ENCODE measurements at places on chromosomes 5 and 9.

- DNase-seq = no peak
Measured at GRCh38 chr9:138069731-138070456, 192.3 kb downstream of the CACNA1B start.

GRCh38 chr5:161261668-161262323, 284.7 kb downstream of the GABRB2 start:
- no peak for DNase-seq

DNA sequence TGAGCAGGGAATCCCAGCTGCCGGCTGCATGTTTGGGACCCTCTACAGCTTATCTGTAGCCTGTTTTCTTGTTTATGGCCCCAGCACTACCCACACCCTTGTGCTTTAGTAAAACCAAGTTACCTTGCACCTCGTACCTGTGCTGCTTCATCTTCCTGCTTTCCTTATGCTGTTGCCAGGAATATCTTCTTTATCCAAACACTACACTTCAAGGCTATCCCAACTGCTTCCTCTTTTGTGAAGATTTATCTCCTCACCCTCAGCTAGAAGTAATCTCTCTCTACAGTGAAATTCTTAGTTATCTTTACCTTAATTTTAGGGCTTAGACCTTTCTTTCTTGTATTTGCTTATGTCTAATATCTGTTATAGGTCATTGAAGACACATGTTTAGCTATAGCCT, 171.1 kb downstream of the KDM4C start:
- no peak for DNase-seq

- DNase-seq = no peak
Measured at GRCh38 chr9:14147738-14148137, 166.2 kb downstream of the NFIB start.

GRCh38 chr5:39093352-39093751, 19.2 kb upstream of the RICTOR start:
- no peak for DNase-seq

- no peak for DNase-seq
Measured at GRCh38 chr5:40547994-40548575, 131.6 kb upstream of the PTGER4 start.

- DNase-seq = no peak
Measured at GRCh38 chr9:95724253-95724991, 151.1 kb upstream of the ERCC6L2 start.

GRCh38 chr9:137405677-137406081, 17.3 kb downstream of the EXD3 start:
- DNase-seq = no peak

All from NCI-H187 (cell line).